NCI-H446 (cell line): ENCODE measurements at places on chromosomes 7 and 10.

- no peak for DNase-seq
These were observed 837.7 kb downstream of the REEP3 start for GRCh38 chr10:64358907-64359306.

DNA sequence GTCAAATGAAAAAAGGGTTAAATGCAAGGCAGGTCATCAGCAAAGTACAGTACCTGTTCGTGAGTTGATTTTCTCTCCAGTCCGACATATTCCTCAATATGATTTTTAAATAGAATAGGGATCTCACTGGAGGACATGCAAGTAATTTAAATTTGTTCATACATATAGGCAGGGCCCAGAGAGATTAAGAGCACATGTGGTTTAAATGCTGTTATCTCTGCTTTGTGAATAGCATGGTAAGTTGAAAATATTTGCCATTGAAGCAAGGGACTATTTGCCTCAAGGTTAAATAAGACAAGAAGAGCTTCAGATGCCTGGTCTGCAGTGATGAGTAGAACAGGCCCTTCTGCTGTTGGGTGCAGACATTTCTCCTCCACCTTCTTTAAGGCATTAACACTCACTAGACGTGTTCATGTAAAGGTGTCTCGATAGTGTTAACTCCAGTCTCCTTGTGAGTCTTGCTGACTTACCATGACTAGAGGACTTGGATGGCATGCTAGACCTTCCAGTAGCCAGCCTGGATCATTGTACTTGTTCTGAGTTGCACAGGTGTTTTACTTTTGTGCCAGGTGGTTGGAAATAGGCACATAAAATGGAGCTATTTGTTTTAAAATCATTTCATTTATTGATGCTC is 15.6 kb upstream of the AKR1C3 start:
- no peak for DNase-seq

- DNase-seq = no peak
These were observed 161.3 kb upstream of the SHH start for GRCh38 chr7:155973451-155973997.

DNA sequence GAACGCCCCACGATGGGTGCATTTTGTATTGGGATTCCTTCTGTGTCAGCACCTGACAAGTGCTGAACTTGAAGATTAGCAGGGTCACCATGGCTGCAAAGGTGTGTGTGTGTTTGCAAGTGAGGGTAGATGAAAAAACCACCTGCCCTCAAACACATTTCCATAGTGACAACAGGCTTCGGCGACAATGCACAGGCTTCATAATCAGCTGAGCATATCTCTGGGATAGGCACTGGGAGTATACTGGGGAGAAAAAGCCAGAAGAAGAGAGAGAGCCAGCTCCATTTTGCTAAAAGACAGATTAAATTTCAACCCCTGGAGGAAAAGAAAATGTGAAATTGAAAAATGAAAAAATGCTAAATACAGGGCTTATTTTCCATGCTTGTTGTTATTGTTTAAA is 656.1 kb downstream of the INHBA start:
- DNase-seq = no peak

GRCh38 chr7:140684066-140684950 is 11.6 kb downstream of the ADCK2 start:
- no peak for DNase-seq

- no peak for DNase-seq
These were observed 90.0 kb downstream of the CXCL12 start for GRCh38 chr10:44294726-44295412.

- no peak for DNase-seq
These were observed 2.4 kb upstream of the EVX1 start for GRCh38 chr7:27240015-27240731.

GRCh38 chr10:59771162-59771807 is 18.0 kb upstream of the MRLN start:
- DNase-seq = no peak

- no peak for DNase-seq
These were observed 44.4 kb upstream of the LOXL4 start for GRCh38 chr10:98312349-98312748.

GRCh38 chr7:100516135-100516812 is 22.7 kb upstream of the AGFG2 start:
- DNase-seq = peak; percentile 8

- no peak for DNase-seq
These were observed 115.2 kb downstream of the ZFAND4 start for GRCh38 chr10:45557275-45557905.

DNA sequence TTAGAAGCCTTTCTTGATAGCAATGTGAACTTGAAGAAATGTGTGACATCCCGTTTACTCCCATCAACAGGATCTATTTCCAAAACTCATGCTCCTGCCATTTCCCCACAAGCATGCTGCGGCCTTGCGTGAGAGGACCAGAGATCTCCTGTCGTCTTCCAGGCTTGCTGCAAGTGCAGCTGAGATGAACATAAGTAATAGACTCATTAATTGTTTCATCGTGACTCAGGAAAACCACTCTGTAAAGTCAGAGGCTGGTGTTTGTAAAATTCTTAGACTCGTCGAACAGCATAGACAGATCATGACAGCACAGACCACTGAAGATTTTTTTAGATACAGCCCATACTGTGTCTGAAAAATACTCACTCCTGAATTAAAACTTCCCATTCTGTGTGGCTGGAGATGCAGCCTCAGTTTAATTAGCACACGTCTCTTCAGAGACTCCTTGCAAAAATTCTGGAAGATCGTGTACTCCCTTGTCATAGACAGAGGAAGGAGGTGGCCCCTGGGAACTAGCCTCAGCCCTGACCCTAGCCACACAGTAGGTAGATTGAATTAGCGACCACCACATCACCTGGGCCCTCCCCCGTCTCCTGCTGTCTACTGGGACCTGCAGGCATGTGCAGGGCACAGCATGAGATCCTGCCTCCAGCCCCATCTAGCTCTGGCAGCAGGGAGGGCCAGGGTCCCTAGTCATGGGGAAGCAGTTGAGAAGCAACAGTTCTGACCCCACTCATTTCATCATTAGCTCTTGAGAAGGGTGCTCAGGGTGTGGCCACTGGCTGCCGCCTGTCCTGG is 226.0 kb downstream of the CELF2 start:
- no peak for DNase-seq

DNA sequence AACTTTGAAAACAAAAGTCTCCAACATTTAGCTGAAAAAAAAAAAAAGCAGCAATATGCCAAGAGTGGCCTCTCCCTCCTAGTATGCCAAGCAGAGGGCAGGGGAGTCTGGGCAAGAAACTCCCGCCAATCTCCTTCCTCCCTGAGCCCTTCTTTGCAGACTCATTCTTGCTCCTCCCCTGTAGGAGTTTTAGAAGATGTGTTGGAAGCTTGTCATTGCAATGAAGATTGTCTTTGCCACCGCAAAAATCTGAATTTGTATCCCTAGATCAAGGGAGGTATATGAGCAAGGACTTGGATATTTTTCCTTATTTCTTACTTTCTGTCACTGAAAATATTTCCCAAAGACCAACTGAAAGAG is 2.6 kb upstream of the TNS3 start:
- DNase-seq = no peak

GRCh38 chr7:121755818-121756552 is 117.0 kb upstream of the PTPRZ1 start:
- no peak for DNase-seq

GRCh38 chr10:88901206-88901983 is 21.4 kb downstream of the STAMBPL1 start:
- no peak for DNase-seq

DNA sequence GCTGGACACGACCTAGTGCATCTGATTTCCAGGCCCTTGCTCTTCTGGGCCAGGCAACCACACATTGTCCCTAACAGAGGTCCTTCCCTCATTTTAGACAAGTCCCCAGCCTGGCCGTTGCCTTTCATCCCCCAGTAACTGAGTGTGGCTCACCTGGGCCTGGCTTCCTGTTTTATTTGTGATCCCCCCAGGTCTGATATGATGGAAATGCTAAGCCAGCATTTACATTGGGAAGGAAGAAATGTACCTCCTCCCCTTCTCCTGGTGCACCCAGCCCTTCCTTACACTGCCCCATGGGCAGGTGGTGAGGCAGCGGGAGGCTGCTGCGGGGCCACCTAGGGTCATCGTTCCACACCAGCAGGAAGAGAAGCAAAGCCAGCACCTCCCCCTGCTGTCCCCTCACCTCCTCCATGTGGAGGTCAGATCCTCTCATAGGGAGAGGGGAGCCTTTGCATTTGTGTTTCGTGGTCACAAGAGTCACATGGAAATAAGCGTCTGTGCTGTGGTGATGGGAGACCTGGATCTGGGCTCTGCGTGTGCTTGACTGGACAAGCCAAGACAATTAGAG is 108.8 kb downstream of the GLRX3 start:
- no peak for DNase-seq

DNA sequence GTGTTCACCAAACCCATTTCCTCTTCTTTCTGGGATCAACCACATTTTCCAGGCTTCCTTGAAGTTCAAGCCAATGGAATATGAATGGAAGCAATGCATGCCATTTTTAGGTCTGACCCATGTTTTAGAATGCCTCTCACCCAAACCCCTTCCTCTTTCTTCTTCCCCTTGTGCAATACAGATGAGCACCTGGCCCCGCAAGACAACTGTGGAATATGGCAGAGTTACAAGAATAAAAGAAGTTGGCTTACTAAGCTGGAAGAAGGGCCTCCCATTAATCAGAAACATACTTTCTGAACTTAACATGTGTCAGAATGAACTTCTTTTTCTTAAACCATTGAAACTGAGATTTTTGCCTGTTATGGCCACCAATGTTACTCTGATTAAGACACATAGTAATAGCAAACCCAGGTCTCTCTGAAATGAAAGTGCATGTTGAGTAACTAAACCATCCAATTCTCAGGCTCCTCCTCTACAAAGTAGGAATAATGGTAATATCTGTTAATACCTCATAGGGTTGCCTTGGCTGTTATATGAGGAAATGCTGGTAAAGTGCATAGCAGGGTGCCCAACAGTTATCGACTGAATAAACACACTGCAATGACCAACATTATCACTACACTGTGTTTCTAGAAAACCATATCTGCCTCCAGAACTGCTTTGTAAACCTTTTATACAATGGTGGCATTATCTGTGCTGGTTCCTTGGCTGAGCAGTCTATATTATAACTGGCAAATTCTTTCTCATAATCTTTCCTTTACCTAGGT is 382.2 kb upstream of the NRP1 start:
- DNase-seq = no peak

GRCh38 chr7:139845443-139845805 is 16.4 kb downstream of the TBXAS1 start:
- DNase-seq = no peak

- DNase-seq = no peak
These were observed 68.0 kb downstream of the PTPRE start for GRCh38 chr10:127974911-127975310.

DNA sequence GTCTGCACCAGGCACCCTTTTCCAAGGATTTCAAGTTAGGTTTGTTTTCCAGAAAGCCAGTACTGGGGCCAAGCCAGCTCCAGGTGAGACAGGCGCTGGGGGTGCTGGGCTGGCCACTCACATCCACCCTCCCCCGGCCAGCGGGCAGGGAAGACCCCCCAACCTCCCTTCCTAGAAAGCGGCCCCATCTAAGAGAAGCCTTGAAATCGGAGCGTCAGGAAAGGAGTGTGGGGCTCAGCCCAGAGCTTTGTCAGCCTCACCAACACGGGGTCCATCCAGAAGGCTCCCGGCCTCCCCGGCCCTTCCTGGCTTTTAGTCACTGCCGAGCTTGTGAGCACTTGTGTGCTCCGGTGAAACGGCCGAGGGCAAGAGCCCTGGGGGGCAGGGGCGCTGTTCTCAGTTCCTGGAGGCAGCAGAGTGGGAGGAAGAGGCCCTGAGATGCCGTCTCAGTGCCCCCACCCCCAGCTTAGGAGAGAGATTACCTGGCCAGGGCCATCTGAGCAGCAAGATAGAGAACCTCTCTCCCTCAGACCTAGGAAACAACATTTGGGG is 39.6 kb downstream of the PDGFA start:
- DNase-seq = no peak

GRCh38 chr10:79061441-79062315 is 7.1 kb upstream of the ZMIZ1 start:
- DNase-seq = no peak

DNA sequence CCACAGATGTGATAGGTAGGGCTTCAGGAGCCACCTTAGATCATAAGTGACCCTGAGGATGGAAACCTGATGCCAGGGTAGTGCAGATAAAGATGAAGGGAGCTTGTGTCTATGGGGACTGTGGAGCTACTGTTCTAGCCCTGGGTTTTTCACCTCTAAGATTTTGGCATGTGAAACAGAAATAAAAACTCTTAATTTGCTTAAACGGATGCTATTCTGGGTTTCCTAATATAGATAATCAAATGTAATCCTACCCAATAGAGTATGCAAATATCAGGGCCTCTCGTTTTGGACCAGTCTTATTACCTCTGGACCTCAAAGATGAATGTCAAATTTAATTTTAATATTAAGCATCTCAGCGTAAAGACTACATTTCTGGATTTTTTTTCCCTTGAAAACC is 49.3 kb downstream of the ABCB4 start:
- DNase-seq = no peak

DNA sequence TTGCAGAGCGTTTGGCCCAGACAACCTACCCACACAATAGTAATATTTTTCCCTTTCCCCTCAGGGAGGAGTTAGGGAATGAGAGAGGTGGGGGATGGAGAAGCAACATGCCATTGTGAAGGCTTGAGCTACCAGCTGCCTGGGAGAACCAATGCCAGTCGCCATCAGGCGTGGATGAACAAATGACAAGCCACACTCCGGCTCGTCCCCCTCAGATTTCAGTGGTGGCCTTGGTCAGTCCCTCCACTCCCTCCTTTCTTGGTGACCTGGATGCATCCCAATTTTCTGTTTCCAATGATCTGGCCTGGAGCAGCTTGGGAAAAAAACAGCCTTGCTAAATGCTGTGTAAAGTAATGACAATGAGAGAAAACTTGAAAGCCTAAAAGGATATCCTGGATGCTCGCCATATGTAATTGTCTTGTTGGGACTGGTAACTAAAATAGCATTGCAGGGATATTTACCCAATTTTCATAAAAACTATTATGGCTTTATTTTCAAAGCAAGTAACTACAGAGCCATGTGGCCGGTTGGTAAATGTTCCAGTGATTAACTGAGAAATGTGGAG is 110.7 kb downstream of the ICA1 start:
- DNase-seq = no peak

- DNase-seq = peak; percentile 23
These were observed 54.9 kb upstream of the ANK3 start for GRCh38 chr10:60444494-60445064.

- no peak for DNase-seq
These were observed 245.4 kb downstream of the AUTS2 start for GRCh38 chr7:69843653-69844052.

DNA sequence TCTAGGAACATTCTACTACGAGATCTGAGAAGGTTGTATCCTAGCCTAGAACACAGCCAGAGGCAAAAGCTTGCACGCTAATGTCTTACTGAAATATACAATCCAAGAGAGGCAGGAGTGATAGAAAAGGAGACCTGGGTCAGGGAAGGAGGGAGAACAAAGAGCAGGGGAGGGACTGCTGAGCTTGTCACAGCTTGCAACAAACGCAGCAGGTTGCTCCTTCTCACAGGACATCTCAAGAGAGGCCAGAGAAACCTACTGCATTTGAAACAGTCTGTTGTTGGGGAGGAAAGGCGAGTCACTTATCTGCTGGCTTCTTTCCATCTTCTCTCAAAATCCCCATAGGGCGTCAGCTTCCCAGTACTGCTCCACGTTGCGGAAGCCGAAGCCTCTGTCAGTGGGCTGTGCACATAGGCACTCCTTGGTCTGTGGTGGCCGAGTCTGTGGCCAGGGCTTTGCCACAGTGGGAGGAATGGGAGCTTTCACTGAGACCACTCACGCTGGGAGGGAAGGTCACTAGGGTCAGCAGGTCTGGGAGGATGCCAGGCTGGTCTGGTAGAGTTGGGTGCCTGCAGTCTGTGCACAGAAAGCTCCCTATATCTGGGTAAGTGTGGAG is 25.8 kb upstream of the GPNMB start:
- DNase-seq = no peak
